Stimulated activated CD8-positive, alpha-beta memory T cell treated with anti-CD3 and anti-CD28 coated beads, Interleukin-4, amount 100 ng/mL, for 1 hour (primary cell): ENCODE measurements at places on chromosomes 6 and 20.

DNA sequence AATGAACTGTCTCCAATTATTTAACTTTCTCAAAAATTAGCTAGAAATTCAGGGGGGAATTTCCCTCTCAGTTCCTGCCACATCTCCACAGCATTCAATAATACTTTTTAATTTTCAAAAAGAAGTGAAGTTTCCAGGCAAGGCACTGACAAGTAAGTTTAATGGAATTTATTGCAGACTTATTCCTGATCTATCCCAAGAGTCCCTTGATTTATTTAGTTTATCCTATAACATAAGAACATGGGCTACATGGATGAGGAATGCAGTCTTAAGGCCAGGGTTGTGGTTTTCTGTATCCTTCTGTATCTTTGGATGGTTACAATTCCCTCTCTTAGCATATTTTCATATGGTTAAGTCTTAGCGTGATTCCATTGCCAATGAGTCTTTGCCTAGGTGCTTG lies 126.5 kb downstream of the TSHZ2 start:
- DNase-seq = no peak

- DNase-seq = no peak
Measured at GRCh38 chr20:20549267-20549612, 163.2 kb downstream of the RALGAPA2 start.

- no peak for DNase-seq
Measured at GRCh38 chr20:9886227-9886626, 47.4 kb upstream of the PAK5 start.

- DNase-seq = no peak
Measured at GRCh38 chr6:108916026-108916686, 67.9 kb downstream of the ARMC2 start.

DNA sequence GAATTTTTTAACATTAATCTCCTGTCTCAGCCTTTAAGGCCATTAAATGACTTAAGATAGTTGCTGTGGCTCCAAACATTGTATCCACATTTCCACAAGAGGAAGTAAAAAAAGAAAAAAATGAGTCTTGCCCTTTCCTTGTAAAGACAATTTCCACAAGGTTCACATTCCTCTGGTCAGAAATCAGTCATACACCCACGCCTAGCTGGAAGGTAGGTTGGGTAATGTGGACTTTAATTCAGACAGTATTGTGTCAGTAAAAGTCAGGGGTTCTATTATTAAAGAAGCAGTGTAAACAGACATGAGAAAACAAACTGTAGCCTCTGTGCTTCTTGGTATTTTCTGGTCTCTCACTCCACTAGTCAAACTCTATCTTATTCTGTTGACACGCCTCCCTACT lies 682.0 kb downstream of the GRIK2 start:
- DNase-seq = no peak

GRCh38 chr6:131381052-131381708 lies 191.8 kb upstream of the ARG1 start:
- no peak for DNase-seq

DNA sequence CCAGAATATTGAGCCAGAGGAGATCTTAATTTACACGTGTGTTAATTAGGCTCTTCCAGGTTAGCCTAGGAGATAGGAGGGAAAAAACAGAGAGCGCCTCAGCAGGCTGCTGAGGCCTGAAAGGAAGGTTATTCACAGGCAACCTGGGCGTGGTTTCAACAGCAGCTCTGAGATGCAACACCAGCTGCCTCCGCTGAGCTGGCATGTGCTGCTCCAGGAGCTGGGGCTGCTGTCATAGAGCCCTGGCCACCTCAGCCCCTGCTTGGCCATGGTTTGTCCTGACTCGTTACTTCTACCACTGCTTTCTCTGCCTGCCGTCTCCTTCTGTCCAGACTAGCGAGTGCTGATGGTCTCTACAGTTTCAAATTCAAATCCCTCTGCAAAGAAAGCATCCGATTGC lies 32.4 kb upstream of the RPP40 start:
- no peak for DNase-seq

- no peak for DNase-seq
Measured at GRCh38 chr6:3438190-3439167, 18.4 kb downstream of the SLC22A23 start.

- DNase-seq = no peak
Measured at GRCh38 chr6:116444092-116444491, 17.1 kb upstream of the CALHM6 start.

DNA sequence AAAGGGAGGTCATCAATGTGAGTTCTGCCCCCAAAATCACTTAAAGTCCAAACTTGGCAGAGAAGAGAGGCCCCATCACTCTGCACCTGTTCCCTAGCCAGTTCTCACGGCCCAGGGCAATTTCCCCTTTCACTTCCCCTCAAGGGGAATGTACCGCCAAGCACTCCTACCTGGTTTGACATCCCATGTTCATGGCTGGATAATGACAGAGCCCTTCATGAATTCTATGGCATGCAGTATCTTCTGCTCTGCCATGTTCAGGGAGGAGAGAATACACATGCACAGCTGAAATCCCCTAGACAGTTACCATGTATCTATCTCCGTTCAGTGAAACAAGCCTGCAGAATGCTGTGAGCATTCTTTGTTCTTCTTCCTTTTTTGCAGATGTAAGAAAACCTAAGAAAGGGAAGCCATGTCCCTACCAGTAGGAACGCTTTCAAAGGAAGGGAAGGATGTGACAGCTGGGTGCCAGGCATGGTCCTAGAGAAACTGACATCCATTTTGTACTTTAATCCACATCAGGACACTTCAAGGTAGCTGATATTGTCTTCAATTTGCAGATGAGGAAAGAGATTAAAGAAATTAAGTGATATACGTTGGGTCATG lies 79.8 kb upstream of the ARID1B start:
- DNase-seq = no peak

DNA sequence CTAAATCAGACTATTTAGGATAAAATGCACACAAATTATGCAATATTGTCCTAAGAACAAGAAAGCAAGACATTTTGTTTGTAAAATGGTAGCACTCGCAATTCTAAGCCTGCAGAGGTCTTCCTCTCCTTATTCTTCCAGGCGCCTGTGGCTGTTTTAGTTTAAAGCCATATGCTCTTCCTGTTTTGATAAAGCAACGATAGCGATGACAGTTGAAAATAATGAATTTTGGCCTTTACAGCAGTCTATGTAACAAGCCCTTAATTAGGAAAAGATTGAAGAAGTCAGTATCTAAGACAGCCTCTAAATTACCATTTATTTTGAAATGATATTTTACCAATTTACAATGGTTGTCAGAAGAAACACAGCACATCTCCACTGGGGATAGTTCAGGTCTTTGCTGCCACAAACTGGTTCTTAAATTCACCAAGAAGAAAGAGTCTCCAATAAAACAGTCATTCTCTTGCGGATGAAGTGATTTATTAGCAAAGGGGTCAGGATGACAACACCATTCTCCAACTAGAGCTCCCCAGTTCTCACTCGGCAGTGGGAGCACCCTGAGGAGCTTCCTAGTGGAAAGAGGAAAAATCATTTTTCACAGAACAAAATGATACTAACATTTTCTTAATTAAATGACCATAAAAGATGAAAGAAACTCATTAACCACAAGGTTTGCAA lies 21.4 kb downstream of the UBE3D start:
- no peak for DNase-seq

GRCh38 chr6:43496370-43497128 lies 13.6 kb downstream of the LRRC73 start:
- DNase-seq = no peak

DNA sequence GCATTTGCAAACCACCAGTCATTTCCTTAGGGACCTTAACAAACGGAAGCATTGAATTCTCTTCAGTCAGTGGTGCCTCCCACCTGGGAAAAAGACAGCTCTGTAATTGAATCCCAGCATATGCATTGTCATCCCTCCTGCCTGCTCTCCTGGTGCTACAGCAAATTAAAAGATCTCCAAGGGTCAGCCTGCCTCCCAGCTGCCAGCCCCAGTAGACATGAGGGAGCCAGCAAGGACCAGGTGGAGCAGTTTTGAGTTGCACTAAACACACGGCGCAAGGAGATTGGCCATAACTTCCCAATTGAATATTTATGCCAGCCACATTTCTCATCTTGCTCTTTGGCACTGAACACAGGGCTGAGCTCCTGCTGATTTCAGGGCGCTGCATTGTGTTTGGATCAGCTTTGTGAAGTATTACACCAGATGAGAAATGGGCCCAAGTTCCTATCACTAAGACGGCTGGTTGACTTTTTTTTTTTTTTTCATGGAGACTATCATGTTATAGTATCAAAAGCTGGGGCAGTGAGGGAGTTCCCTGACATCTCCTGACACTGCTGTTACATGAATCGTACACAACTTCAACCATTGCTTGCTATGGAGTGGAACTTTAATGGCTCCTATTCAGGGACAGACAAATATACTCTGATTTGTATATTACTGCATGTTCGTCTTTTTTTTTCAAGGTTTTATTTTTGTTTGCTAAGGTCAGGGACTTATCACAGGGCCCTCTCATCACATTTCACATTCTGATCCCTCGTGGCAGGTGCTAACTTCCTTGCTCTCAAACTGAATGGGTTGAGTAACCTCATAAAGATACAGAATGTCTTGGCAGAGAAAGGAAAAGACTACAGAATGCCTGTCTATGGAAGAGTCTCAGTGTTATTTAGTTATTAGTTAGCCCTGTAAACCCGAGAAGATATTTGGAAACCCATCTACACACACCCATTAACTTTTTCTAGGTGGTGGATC lies 191.1 kb downstream of the EYA4 start:
- no peak for DNase-seq

DNA sequence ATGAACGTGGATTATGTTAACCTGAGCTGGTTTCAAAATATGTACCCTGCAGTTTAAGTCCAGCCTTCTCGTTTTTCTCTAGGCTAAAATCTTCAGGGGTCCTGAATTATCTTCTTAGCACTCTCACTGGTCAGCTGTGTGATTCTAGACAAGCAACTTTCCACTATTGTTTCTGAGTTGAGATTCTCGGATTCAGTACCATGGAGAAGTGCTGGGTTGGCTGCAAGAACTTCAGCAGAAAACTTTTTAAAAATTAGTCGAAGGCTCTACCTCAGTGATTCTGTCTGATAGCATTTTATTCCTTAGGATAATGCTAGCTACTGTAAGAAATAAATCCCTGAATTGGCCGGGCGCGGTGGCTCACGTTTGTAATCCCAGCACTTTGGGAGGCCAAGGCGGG lies 173.7 kb downstream of the GRM1 start:
- no peak for DNase-seq

GRCh38 chr20:47677635-47678453 lies 107.4 kb downstream of the SULF2 start:
- DNase-seq = peak; percentile 27

GRCh38 chr20:20259533-20259932 lies 108.4 kb upstream of the INSM1 start:
- no peak for DNase-seq

- DNase-seq = no peak
Measured at GRCh38 chr6:3895312-3895653, 46.1 kb downstream of the FAM50B start.

- DNase-seq = no peak
Measured at GRCh38 chr6:161249327-161249726, 24.5 kb downstream of the AGPAT4 start.
